GM12892 (cell line): ENCODE measurements at places on chromosomes 5 and 9.

DNA sequence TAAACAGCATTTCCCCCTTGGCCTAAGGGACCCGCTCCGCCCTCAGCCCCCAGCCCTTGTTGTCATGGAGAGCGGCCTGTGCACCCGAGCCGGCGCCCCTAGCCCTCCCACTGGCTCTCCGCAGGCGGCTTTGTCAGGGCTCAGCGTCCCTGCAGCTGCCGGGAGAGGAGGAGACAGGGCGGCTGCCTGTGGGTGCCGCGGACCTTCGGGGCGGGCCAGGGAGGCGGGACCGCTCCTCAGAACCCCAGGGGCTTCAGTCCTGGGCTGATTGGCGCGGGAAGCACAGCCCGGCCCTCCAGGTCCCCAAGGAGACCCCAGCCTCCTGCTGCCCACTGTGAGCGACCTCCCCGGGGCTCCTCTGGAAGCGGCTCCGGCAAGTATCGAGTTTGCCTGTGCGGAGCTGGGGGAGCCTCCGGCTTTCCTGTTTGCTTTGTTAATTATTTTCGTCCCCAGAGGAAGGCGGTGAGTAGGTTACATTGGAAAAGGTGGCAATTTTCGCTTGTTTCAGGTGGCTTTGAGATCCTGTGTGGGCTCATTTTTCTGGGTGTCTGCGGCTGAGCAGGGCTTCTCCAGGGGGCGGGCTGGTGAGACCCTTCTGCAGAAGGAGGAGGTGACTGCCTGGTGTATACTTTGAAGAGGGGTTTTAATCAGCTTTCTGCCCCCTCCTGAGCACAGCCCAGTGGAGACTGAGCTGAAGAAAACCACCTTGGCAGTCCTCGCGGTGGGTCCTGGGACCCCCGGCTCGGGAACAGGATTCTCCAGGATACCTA lies at the start of gene FGD3:
FGD3 (plus strand) TSS at position 256 of the 770 bp plus-strand sequence. CDS start 28,734 bp downstream, outside the sequence.
- no peak for DNase-seq

GRCh38 chr5:81189875-81190498 lies 43.1 kb upstream of the CKMT2 start:
- no peak for DNase-seq

DNA sequence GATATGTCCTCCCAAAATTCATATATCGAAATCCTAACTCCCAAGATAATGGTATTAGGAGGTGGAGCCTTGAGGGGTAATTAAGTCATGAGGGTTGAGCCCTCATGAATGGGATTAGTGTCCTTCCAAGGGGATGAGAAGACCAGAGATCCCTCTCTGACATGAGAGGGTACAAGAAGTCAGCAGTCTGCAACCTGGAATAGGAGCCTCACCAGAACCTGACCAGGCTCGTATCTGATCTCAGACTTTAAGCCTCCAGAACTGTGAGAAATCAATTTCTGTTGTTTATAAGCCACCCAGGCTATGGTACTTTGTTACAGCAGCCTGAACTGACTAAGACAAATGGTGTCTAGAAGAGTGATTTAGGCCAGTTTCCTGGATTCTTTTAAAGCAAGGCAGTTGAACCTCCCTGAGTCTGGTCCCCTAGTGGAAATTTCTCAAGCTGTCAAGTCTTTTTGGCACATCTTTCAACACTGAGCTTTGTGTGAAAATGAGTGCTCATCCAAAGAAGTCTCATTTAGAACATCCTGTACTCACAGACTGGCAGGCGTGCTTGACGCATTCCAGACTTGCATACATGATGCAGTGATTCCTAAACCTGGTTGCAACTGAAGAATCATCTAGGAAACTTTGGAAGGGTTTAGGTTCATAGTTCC lies 254.8 kb upstream of the PPP1R2B start:
- DNase-seq: no peak

DNA sequence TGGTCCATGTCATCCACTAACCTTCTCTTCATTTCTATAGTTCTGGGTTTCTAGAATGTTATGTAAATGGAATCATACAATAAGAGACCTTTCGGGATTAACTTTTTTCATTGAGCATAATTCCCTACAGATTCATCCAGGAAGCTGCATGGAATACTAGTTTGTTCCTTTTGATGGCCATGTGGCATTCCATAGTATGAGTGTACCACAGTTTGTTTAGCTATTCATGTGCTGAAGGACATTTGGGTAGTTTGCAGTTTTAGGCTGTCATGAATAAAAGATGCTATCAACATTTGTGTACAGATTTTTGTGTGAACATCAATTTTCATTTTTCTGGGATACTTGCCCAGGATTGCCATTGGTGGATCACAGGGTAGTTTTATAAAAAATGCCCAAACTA lies 6.8 kb upstream of the SPTLC1 start:
- no peak for DNase-seq

GRCh38 chr5:138180183-138180782 lies 1.4 kb downstream of the KIF20A start:
- DNase-seq: no peak

GRCh38 chr5:172766287-172767108 lies 4.5 kb downstream of the DUSP1 start:
- DNase-seq: no peak

DNA sequence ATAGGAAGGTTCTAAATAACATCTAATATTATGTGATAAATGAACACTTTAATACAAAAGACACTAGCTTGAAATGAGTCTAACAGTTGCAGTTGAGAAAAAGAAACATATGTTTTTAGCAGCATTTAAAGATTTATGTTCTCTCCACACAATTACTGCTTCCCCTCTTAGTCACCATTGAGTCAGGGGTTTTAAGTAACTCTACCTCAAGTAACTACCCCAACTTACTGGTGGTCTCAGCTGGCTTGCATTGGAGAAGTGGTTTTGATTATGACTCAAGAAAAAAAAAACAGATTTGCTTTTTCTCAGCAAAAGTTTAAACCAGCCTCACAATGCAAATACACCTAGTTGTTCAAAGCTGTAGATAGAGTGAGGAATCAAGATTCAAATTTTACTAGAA lies 1216.5 kb upstream of the CDH9 start:
- no peak for DNase-seq

DNA sequence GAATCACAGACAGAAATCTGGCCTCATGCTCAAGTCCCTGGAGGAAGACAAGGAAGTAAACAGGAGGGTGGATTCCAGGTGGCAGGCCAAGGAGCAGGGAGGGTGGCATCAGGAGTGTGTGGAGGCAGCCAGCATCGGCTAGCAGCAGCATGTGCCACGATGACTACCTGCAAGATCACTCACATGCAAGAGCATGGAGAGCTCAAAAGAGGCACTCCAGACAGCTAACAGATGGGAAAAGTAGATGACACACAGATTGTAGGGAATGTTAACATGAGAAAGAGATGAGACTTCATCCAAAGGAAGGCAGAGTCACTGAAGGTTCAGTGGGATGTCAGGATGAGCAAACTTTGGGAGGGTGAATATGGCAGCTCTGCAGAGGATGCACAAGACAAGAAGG lies 104.3 kb downstream of the SEMA5A start:
- no peak for DNase-seq

- no peak for DNase-seq
Measured at GRCh38 chr5:171436804-171437285, 17.4 kb downstream of the FGF18 start.
